Progenitor cell of endocrine pancreas (in vitro differentiated cells): ENCODE measurements at places on chromosomes 6 and 20.

DNA sequence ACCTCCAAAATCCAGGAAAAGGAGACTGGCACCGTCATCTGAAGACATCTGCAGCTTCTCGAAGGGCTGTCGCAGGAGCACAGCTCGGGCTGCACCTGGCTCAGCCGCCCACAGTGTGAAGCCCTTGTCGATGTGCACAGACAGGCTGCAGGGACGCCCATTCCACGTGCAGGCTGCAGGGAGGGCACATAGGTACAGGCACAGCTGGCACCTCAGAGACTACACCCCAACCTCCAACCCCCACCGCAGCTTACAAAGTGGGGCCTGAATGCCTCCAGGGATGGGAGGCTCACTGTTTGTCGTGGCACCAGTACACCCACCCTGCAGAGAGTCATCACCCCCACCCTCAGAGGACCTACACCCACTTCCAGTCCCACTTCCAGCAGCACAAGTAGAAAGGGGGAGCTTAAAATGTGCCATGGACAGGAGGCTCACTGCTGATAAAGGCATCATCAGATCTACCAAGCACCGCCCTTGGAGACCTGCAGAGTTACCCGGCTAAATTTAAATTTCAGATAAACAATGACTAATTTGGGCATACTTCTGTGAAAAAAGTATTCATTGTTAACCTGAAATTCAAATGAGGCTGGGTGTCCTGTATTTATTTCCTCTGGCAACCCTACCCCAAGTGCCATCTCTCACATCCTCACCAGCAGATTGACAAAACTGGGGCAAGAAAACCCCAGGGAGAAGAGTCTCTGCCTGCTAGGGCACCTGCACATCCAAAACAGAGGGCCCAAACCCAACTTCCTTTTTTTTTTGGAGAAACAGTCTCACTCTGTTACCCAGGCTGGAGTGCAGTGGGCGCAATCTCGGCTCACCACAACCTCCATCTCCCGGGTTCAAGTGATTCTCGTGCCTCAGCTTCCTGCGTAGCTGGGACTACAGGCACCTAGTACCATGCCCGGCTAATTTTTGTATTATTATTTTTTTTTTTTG lies 7.7 kb upstream of the CDK5RAP1 start:
- DNase-seq: no peak
- H3K36me3 ChIP-seq: peaks cover 10% of the 10 kb centered on the region
- H3K27ac ChIP-seq: no peak overlapping the region
- no peaks in the 10 kb centered on the region for H3K4me1 ChIP-seq
- no peaks in the 10 kb centered on the region for H3K27me3 ChIP-seq

GRCh38 chr6:35727231-35727934 lies 9.4 kb upstream of the ARMC12 start:
- H3K27me3 ChIP-seq: peaks cover 42% of the 10 kb centered on the region
- H3K4me1 ChIP-seq: peaks cover 23% of the 10 kb centered on the region
- H3K27ac ChIP-seq: peak overlapping the region; percentile 83
- H3K4me3 ChIP-seq: peak overlapping the region; percentile 70
- DNase-seq: peak; percentile 29

GRCh38 chr6:90413867-90414266 lies 117.2 kb upstream of the BACH2 start:
- no peaks in the 10 kb centered on the region for H3K36me3 ChIP-seq
- DNase-seq: no peak
- no peak overlapping the region for H3K27ac ChIP-seq
- peaks cover 14% of the 10 kb centered on the region for H3K27me3 ChIP-seq
- peak overlapping the region; percentile 1 for H3K4me3 ChIP-seq

DNA sequence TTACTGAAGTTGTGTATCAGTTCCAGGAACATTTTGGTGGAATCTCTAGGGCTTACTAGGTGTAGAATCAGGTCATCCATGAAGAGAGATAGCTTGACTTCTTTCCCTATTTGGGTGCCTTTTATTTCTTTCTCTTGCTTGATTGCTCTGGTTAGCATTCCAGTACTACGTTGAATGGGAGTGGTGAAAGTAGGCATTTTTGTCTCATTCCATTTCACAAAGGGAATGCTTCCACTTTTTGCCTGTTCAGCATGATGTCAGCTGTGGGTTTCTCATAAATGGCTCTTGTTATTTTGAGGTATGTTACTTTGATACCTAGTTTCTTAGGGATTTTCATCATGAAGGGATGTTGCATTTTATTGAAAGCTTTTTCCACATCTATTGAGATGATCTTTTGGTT lies 195.3 kb downstream of the MOXD1 start:
- H3K36me3 ChIP-seq: no peaks in the 10 kb centered on the region
- no peaks in the 10 kb centered on the region for H3K27me3 ChIP-seq
- no peak overlapping the region for H3K4me3 ChIP-seq
- no peak for DNase-seq

GRCh38 chr6:85684133-85684808 lies 41.6 kb upstream of the SYNCRIP start:
- H3K36me3 ChIP-seq: no peaks in the 10 kb centered on the region
- H3K27ac ChIP-seq: no peak overlapping the region
- H3K4me3 ChIP-seq: no peak overlapping the region
- no peaks in the 10 kb centered on the region for H3K27me3 ChIP-seq

- H3K4me1 ChIP-seq: peaks cover 19% of the 10 kb centered on the region
- no peaks in the 10 kb centered on the region for H3K36me3 ChIP-seq
- H3K4me3 ChIP-seq: no peak overlapping the region
- H3K27me3 ChIP-seq: no peaks in the 10 kb centered on the region
Observed at GRCh38 chr6:135901774-135902524, 50.4 kb downstream of the PDE7B start.

GRCh38 chr20:3473944-3474343 lies 3.1 kb downstream of the ATRN start:
- H3K36me3 ChIP-seq: peaks cover 7% of the 10 kb centered on the region
- H3K27me3 ChIP-seq: no peaks in the 10 kb centered on the region
- peaks cover 25% of the 10 kb centered on the region for H3K4me1 ChIP-seq
- DNase-seq: no peak

- no peak for DNase-seq
- no peak overlapping the region for H3K4me3 ChIP-seq
- peaks cover 43% of the 10 kb centered on the region for H3K36me3 ChIP-seq
- no peak overlapping the region for H3K27ac ChIP-seq
Observed at GRCh38 chr6:111427341-111428116, 55.5 kb downstream of the REV3L start.

- no peaks in the 10 kb centered on the region for H3K27me3 ChIP-seq
- H3K4me1 ChIP-seq: peaks cover 5% of the 10 kb centered on the region
- no peak for DNase-seq
- no peak overlapping the region for H3K27ac ChIP-seq
- H3K36me3 ChIP-seq: no peaks in the 10 kb centered on the region
Observed at GRCh38 chr20:8427419-8428040, 295.5 kb downstream of the PLCB1 start.

GRCh38 chr20:46283426-46284039 lies 24.8 kb downstream of the CDH22 start:
- no peak for DNase-seq

DNA sequence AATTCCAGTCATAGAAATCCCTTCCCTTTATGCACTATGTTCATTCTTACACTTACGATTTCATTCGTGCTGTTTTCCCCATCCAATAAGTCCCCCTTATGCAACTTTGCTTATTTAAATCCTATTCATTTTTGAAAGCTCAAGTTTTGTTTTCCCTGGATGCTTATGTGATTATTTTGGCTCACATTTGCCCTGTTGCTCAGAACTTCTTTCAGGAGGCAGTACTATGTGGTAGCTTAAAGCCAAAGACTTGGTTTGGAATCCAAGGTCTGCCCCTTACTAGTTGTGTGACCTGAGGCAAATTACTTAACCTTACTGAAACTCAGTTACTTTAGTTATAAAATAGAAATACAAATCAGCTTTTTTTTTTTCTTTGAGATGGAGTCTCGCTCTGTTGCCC lies 59.6 kb downstream of the MOXD1 start:
- peaks cover 7% of the 10 kb centered on the region for H3K4me1 ChIP-seq
- no peak for DNase-seq
- no peak overlapping the region for H3K27ac ChIP-seq
- H3K4me3 ChIP-seq: no peak overlapping the region
- peaks cover 5% of the 10 kb centered on the region for H3K36me3 ChIP-seq

GRCh38 chr6:149433881-149434280 lies 33.8 kb downstream of the SUMO4 start:
- DNase-seq: no peak
- H3K27ac ChIP-seq: no peak overlapping the region

- no peak overlapping the region for H3K27ac ChIP-seq
- H3K36me3 ChIP-seq: peaks cover 5% of the 10 kb centered on the region
- no peak overlapping the region for H3K4me3 ChIP-seq
- DNase-seq: no peak
- no peaks in the 10 kb centered on the region for H3K27me3 ChIP-seq
- no peaks in the 10 kb centered on the region for H3K4me1 ChIP-seq
Observed at GRCh38 chr20:32957459-32957858, 46.8 kb downstream of the SUN5 start.

GRCh38 chr6:130975325-130975724 lies 87.7 kb downstream of the EPB41L2 start:
- H3K4me1 ChIP-seq: peaks cover 25% of the 10 kb centered on the region
- H3K27ac ChIP-seq: no peak overlapping the region
- peaks cover 3% of the 10 kb centered on the region for H3K36me3 ChIP-seq

DNA sequence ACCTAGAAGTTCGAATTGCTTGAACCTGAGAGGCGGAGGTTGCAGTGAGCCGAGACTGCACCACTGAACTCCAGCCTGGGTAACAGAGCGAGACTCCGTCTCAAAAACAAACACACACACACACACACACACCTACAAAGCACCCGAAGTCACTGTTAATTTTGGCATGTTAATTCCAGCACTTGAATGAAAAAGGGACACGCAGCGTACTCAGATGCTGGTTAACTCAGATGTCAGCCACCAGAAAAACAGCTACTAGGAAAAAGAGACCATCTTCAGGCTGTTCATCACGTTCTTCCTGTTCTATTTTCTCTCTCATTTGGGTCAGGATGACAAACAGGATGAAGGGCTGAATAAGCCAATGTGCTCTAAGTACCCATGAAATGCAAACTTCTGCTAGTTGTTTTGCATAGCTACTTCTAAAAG lies 46.9 kb downstream of the BLOC1S5 start:
- no peak for DNase-seq
- H3K27me3 ChIP-seq: no peaks in the 10 kb centered on the region
- peaks cover 21% of the 10 kb centered on the region for H3K36me3 ChIP-seq
- peak overlapping the region; percentile 17 for H3K27ac ChIP-seq

DNA sequence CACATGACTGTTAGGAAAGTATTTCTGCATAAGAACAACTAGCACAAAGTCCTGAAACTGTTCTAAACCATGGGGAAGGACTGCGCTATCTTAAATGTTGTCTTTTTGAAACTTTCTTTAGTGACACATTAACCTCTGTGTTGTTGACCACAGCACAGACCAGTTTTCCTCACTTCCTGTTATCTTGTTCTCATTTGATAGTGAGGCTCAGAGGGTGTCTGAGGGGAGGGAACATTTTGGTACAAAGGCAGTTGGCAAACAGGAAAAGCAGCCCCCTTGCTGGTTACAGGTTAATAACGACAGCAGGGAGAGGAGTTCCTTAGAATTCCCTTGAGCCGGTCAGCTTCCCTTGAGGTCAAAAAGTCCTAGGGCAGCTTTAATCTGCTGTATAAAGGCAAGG lies 143.5 kb upstream of the BMP2 start:
- no peak for DNase-seq
- no peaks in the 10 kb centered on the region for H3K27me3 ChIP-seq
- peak overlapping the region; percentile 94 for H3K27ac ChIP-seq
- peaks cover 8% of the 10 kb centered on the region for H3K4me1 ChIP-seq
- peak overlapping the region; percentile 40 for H3K4me3 ChIP-seq

DNA sequence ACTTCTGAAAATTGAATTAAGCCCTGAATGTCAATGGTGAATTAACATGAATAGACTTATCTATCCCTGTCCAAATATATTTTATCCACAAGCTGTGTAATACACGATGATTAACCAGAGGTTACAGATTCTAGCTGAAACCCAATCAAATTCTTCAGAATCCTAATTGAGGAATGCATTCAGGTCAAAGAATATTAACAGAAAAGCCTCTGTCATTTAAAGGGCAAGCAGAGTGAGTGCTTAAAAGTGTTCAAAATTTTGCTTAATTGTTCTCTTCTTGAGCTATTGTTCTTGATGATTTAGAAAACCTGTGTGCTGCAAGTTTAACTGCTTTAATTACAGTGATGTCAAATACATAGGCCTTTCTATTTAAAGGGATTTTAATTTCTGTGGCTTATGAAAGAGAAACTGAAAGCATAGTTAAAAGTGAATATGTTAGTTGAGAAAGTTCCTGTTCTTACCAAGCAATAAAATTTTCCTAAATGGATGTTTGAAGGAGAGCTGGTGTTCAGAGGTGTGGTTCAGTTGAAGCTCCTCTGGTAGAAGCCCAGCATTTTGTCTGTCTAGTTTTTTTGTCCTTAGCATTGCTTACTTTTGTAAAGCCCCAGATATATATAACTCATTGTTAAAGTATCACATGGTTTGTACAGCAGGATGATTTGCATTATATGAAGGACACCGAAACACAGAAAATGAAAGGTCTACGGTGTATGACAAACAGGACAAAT lies 466.3 kb upstream of the PLCB4 start:
- peaks cover 2% of the 10 kb centered on the region for H3K4me1 ChIP-seq
- H3K27ac ChIP-seq: no peak overlapping the region
- no peaks in the 10 kb centered on the region for H3K27me3 ChIP-seq
- H3K36me3 ChIP-seq: peaks cover 1% of the 10 kb centered on the region
- DNase-seq: no peak

DNA sequence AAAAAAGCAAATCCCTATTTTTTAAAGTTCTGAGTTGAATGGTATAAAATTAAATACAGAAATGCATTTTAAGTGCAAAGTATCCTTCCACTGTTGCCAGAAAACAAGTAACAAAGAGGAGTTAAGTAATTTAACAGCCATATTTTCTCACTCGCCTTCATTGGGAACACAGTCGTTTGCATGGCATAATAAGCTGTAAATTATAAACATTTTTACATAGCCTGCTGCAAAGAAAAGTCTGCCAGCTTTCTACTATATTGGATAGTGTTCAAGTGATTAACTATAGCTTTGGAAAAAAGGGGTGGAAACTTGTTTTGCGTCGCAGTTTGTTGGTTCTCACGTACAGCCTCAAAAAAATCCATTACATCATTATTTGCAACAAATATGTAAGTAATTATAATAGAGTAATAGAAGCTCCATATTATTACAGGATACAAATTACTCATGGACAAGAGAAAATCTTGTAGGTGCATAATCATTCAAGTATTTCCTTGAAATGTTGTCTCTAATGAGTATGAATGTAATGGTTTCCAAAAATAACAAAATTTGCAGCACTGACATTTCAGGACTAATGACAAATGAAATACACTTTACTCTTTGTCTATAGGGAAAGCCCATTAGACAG lies 139.3 kb downstream of the PDSS2 start:
- H3K27ac ChIP-seq: no peak overlapping the region
- no peak overlapping the region for H3K4me3 ChIP-seq
- no peak for DNase-seq
- H3K4me1 ChIP-seq: peaks cover 11% of the 10 kb centered on the region

DNA sequence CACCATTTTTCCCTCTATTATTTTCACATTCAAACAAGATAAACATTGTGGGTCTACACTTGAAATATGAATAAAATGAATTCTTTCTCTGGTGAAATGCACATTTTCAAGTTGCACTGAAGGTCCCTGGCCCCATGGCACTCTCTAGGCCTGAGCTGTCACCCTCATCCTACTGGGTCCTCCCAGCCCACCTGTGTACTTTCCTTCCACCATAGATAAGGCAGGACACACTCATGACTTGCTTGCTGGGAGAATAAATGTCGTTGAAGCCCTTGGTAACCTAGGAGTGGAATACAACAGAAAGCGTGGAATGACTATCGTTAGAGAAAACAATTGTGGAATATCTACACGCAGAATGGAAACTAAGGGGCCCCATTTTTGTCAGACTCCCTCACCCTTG lies 101.0 kb upstream of the QKI start:
- peaks cover 29% of the 10 kb centered on the region for H3K27me3 ChIP-seq
- no peak overlapping the region for H3K4me3 ChIP-seq
- H3K4me1 ChIP-seq: peaks cover 3% of the 10 kb centered on the region
- no peak for DNase-seq
- H3K27ac ChIP-seq: no peak overlapping the region
- no peaks in the 10 kb centered on the region for H3K36me3 ChIP-seq
